Effector CD4-positive, alpha-beta T cell (primary cell): ENCODE measurements at places on chromosomes 13 and 19.

DNA sequence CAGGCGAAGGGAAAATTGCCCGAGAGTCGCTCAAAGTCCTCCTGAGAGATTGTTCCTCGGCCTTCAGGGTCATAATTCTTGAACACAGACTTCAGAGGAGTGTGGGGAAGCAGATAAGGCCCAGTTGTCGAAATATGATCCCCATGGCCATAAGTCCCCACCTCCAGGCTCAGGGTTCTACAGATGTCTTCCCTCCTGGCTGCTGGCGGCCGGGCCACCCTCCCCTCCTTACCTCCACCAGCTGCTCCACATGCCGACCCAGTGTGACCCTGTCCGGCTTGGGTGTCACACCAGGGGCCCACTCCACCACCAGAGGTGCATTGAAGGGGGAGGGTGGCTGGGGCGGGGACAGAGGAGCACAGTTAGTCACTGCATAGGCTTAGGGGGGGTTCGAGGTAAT, 10.1 kb downstream of the FAM98C start:
- no peak for DNase-seq

- no peak for DNase-seq
Observed at GRCh38 chr13:81021284-81021840, 680.4 kb upstream of the SPRY2 start.

- DNase-seq, result no peak
Observed at GRCh38 chr13:110600261-110600819, 15.0 kb upstream of the NAXD start.

DNA sequence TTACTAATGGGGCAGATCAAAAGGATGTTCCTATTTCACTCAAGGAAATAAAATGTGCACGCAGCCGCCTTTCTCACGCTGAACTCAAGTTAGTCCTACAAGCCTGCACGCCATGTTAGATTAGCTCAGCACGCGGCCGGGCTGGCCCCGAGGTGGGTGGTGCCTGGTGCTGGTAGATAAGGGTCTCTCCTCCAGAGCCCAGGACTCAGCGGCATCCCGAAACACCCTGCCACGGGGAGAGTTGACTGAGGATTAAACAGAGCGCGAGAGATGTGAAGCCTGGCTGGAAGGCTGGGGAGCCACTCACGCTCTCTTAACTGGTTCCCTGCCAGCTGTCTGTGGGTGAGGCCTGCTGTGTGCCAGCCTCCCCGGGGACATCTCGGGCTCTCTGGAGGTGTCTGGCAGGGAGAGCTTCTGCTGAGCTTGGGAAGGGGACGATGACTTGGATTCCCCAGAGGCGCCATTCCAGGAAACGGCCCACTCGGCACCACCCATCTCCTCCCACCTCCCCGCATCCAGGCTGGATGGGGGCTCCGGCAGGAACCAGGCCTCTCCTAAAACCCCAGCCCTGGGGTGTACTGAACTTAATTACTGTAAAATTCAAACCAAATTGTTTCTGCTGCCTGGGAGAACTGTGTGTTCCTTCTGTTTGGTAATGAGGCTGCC, 122.2 kb downstream of the KDM4B start:
- DNase-seq, result no peak

DNA sequence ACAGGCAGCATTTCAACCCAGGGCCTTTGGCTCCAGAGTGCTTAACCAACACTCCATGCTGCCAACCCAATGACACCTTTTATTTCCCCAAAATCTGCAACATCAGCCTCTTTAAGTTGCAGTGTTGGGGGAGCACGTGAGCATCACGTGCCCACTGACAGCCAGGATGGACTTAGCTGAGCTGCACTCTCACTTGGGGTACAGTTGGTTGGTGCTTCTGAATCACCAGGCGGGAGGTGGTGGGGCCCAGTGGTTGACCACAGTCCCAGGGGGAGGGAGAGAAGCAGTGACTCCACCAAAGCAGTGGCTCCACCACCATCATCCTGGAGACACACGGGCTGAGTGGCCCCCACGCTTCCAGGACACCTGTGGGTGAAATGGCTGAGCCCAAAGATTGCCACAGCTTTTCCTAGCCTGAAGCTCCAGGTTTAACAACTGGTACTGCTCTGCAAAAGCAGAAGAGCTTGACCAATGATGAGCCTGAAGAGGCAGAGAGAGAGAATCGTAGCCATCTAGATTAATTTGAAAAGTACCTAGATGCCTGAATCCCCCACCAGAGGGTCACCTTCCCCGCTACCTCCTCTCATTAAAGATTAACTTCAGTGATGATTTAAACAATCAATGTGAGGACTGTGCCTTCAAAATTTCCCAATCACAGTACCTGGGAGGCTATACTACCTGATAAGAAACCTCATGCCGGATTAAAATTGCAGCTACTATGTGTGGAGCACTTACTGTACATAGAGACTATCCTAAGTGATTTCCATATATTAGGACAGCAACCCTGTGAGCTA, 193.8 kb downstream of the FOXO1 start:
- DNase-seq, result no peak

- no peak for DNase-seq
Observed at GRCh38 chr13:60229708-60230272, 66.1 kb upstream of the DIAPH3 start.

DNA sequence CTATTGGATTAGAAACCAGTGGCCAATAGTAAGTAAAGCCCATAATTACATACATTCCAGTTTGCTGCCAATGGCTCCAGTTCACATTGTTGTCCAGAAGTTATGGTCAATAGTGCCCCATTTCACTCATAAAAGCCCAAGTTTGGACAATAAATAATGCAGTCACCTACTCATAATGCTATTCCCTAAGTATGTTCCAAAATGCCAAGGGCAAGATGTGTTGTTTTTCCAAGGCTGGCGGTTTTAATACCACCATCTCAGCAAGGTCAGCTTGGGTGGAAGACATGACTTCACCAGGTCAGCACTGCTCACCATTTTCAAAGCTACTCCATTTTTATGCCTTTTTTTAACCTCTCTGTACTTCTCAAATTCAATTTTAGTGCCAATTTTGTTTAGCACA, 32.7 kb downstream of the KCTD12 start:
- no peak for DNase-seq

- peak; percentile 40 for DNase-seq
Observed at GRCh38 chr19:16338470-16339360, 14.1 kb downstream of the KLF2 start.

GRCh38 chr19:5358173-5358800, 17.7 kb upstream of the PTPRS start:
- no peak for DNase-seq

GRCh38 chr13:51063909-51064308, 47.2 kb downstream of the C13orf42 start:
- DNase-seq, result no peak

DNA sequence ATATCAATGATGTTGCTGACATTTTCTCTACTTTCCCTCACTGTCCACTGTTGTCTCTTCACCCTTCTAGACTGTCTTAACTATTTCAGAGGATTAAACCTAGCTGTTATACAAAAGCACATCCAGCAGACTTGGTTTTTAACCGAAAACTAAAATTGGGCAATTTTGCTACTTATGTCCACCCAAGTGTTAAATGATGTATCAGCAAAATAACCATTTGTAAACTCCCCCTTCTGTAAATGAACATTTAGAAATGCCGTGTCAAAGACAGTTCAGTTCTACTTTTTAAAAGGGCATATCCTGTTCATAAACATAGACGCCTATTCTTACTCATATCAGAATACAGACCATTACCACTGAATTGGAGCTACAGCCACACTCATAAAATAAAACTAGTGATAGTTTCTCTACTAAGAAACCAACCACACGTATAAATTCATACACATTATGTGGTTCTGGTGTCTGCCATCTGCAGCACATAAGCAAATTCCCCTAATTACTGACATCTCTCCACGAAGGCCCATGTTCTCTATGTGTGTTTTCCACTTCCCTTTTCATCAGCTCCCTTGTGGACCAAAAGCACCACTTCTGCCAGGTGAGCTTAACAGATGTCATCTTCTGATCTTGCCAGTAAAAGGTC, 1091.8 kb downstream of the PCDH9 start:
- no peak for DNase-seq

GRCh38 chr13:59750860-59751259, 412.9 kb downstream of the DIAPH3 start:
- no peak for DNase-seq

GRCh38 chr19:41995959-41996797, 2.1 kb upstream of the ATP1A3 start:
- DNase-seq, result no peak

DNA sequence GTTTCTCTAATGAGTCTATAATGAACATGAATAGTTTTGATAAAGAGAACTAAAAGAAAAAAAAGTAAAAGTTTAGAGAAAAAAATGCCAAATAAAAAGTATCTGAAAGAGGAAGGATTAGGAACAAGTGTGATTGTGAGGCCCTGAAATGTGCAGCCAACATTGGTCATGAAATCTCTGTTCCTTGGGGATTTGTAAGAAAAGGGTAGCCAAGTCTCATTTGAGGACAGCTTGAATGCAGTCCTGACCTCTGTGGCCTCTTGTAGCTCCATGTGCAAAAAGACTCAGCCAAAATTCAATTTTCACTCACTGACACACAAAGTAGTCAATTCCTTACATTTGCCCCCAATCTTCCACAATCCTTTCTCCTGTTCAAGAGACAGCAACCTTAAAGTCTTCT, 167.9 kb downstream of the KLF12 start:
- DNase-seq, result no peak

- DNase-seq, result peak; percentile 80
Observed at GRCh38 chr19:19627621-19628500, at the start of gene LPAR2. LPAR2 (minus strand) TSS chr19:19628220; CDS start chr19:19627275, 945 bp downstream.

DNA sequence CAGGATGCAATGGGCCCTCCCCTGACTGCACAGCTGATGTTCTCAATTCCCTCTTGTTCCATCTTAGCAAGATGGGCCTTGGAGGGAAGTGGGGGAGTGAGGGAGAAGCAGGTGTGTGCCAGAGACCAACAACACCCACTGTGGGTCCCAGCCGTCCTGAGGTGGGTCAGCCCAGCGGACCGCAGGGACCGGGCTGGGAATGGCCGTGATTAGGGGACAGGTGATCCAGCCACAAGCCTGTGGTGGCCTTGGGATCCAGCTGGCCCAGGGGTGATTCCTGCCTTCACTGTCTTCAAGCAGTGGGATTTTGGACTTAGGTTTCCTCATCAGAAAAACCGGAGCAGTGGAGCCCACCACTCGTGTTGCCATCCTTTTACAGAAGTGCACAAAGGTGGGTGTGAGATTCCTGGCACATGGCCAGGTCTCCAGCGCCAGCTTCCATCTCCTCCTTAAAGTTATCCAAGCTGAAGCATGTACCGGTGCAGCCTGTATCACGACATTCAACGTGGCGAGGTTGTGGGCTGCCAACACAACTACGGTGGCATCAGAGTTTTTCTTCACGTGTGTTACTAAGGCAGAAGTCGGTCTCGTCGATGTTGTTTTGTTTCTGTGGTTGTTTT, 9.0 kb upstream of the ATP11A start:
- DNase-seq, result no peak

GRCh38 chr13:100543872-100544602, 44.6 kb downstream of the GGACT start:
- DNase-seq, result no peak

DNA sequence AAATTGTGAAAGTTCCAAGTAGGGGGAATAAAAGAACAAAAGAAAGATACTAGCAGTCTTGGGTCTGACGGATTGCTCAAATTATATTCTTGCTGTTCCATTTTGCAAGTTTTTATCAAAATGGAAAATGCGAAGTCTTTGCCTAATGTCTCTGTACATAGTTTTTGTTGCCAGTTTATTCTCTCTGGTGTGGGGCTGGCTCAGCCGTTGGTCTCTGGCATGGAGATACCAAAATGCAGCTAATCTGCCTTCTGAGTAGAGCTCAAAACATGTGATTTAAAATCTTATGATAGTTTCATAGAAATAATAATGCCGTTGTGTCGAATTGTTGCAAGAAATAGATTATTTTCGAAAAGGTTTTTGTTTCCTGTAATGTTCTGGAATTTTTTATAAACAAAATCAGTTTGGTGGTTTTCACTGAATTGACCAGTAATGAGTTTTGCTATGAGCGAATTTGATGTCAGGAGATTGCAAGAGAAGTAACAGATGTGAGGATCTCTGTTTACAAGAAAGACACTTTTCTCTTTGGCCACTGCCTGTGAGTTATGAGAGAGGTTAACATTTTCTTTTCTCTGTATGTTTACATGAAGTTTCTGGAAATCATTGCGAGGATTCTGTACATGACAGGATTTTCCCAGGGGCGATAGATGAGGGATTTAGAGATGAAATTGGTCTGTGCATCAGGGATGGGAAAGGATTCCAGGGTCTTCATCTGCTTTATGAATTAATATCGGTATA, 147.0 kb downstream of the DCT start:
- DNase-seq, result no peak

- no peak for DNase-seq
Observed at GRCh38 chr13:27302643-27303262, 32.1 kb downstream of the RASL11A start.

- no peak for DNase-seq
Observed at GRCh38 chr19:55199620-55200204, 9.6 kb downstream of the PTPRH start.

DNA sequence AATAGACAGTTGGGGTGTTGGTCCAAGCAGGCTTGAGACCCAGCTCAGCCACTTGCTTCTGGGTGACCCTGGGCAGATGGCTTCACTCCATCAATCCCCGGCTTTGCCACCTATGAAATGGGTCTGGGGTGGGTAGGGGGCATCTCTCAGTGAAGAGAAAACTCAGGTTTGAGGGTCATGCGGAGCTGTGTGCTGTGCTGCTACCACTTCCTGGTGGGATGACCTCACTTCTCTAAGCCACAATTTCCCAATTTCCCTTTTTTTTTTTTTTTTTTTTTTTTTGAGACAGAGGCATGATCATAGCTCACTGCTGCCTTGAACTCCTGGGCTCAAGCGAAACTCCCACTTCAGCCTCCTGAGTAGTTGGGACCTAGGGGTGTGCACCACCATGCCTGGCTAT, 4.6 kb upstream of the PLAUR start:
- no peak for DNase-seq

DNA sequence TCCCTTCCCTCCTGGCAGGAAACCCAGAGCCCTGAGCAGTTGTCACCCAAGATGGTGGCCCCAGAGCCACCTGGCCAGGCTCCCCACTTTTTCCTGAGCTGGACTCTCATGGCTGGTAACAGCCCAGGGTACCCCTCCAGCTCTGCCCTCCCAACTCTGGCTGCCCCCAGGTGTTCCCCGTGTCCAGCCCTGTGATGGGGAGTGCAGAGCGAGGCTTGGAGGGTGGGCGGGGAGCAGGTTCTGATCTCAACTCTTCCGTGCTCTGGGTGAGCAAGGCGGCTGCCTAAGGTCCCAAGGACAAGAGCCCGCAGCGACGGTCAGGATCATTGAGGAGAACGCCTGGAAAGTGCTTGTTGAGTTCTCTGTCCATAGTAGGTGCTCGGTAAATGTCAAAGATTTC, 54.7 kb upstream of the GAS6 start:
- DNase-seq, result no peak

DNA sequence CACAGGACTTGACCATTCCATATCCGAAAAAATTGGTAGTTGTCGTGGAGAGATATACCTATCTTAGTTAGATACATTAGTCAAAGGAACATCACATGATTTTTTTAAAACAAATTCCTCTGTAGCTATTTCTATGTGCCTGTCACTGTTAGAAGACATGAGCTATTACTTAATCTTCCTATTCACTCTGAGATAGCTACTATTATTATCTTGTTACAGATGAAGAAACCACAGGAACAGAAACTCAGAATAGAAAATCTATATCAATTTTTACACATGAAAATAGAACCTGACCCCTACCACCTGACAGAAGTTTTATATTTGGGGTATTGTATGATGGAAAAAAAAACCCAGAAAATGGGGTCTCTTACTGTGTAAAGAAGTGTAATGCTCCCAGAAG, 68.9 kb upstream of the TDRD3 start:
- no peak for DNase-seq
